ENCODE measurements at places on chromosomes 12 and 14. TPM values are rescaled to one million over a fixed set of nuclear protein-coding genes. Genes with fewer than 3 reads are reported as not detected.

- DNase-seq = peak; percentile 21
Measured at GRCh38 chr12:104886418-104887401, 71.4 kb downstream of the SLC41A2 start.

DNA sequence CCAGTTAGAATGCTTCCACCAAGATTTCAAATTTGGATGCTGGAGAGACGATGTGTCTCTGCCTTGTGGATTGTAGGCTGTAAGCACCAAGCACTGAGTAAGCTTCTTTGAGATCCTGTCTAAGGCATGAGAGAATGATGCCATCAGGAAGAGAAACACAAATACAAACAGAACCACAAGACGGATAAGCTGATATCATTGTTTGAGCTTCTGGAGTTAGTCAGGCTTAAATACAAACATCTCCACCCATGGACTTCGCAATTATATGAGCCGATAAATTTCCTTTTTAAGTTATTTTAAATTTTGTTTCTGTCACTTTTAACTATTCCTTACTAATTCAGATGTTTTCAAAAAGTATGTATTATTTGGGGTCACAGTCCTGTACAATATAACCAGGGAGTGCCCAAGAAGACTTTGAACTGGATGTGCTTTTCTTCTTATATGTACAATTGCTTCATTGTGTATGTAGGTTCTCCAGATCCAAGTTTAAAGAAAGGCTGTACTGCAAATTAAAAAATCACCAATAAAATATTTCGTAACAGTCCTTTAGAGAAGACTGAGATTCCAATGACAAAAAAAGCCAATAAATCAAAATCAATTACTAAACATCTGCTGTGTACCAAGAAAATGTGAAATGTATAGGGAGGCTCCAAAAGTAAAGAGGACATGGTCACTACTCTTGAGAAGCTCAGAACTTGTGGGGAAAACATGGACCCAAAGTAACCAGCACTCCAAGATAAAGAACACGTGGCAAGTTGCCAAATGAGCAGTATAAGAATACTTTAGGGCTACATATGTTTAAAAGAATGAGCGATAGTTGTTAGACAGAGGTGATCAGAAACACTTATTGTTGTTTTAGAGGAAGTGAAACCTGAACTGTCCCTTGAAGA lies 274.1 kb downstream of the ADAMTS20 start:
- no peak for DNase-seq

GRCh38 chr12:12736759-12737676 lies 19.9 kb downstream of the CDKN1B start:
- no peak for DNase-seq

DNA sequence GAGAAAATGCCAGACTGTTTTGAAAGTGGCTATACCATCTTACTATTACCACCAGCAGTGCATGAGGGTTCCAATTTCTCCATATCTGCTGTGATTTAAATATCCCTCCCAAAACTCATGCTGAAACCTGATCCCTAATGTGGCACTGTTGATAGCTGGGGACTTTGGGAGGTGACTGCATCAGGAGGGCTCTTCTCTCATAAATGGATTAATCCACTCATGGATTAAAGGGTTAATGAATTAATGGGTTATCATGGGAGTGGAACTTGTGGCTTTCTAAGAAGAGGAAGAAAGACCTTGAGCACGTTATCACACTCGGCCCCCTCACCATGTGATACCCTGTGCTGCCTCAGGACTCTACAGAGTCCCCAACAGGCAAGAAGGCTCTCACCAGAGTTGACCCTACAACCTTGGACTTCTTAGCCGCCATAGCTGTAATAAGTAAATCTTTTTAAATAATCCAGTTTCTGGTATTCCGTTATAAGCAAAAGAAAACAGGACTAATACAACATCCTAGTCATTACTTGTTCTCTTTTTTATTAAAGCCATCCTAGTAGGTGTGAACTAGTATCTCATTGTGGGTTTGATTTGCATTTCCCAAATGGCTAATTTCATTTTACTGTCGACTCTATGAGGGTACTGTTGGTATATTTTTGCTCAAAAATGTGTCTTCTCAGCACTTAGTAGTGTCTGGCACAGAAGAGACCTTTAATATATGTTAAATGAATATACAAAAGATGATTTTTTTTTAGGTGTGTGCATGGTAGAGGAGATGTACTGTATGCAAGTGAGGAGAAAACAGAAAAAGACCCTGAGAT lies 14.3 kb downstream of the PPP1R12A start:
- no peak for DNase-seq

- peak; percentile 37 for DNase-seq
Measured at GRCh38 chr14:35687335-35687939, 121.7 kb downstream of the RALGAPA1 start.

DNA sequence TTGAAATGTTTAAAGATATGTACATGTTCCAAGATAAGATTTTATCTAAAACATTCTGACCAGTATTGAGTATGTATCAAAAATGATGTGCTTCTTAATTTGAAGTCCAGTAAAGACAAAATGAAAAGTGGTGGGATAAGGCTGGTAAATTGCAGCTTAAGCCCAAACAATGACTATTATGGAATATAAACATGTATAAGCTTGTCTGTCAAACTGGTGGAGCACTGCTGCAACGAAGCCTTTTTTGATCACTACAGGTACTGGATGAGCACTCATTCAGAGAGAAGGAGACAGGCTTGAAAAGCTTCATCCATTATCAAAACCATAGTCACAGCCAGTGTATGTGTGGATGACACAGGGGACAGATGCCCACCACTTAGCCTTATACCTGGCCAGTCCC lies 138.4 kb downstream of the ATP23 start:
- DNase-seq = peak; percentile 26

DNA sequence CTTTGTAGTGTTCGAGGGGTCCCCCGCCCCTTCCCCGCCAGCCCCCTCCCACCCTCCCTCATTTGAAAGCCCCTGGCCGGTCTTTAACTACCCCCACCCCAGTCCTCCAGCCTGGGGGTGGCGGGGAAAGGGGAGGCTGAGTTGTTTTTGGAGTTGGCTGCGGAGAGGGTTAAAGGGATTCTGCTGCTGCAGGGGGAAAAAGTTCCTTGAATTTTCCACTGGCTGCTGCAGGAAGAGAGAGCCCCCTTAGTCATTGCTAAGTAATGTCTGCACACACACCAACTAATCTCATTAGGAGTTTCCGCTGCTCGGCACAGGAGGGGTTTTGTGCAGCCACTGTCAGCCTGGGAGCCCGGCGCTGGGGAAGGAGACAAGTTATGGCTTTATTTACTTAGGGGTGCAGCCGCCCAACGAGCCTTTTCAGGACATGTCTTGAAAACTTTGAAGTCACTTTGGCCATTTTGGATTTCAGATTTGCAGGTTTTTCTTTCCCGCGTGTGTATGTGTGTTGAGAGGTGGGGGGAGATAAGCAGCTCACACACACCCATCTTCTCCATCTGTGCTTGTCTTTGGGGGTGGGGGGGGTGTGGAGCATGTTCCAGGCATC lies 1.8 kb downstream of the ELK3 start:
- DNase-seq = peak; percentile 59

GRCh38 chr14:101360054-101360911 lies 201.0 kb upstream of the DIO3 start:
- no peak for DNase-seq

The PARP2 gene
- 40.0 TPM for total RNA-seq

The NANOG gene
- not detected for total RNA-seq

The CCDC38 gene
- total RNA-seq = not detected

The REP15 gene
- total RNA-seq = 3.4 TPM

The VRK1 gene
- 47.2 TPM for total RNA-seq

Data from foreskin keratinocyte (primary cell).